ENCODE measurements at places on chromosomes 12 and 14.

DNA sequence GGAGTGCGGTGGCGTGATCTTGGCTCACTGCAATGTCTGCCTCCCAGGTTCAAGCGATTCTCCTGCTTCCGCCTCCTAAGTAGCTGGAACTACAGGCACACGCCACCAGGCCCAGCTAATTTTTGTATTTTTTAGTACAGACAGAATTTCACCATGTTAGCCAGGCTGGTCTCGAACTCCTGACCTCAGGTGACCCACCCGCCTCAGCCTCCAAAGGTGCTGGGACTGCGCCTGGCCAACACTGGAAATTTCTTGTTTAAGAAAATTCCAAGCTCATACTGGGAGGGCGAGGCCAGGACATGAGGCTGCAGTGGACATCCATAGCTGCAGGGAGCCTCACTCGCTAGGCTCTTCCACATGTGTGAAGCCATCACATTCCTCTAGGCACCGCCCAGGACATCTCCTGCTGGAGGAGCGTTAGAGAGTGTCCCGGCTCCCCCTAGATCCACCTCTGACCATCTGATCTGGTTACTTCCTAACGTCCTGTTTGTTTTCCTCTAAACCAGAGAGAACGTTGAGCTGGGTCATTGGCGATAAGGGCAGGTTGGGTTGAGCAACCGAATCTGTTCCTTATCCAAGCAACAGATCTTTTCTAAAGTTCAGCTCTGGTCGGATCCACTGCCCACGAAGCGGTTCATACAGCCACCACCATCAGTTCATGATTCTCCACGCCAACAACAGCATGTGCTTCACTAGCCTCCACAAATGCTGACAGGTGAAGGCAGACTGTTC is 108.2 kb upstream of the MED13L start:
- DNase-seq, result no peak

- DNase-seq, result no peak
These were observed 106.6 kb upstream of the NCOR2 start for GRCh38 chr12:124673801-124674617.

DNA sequence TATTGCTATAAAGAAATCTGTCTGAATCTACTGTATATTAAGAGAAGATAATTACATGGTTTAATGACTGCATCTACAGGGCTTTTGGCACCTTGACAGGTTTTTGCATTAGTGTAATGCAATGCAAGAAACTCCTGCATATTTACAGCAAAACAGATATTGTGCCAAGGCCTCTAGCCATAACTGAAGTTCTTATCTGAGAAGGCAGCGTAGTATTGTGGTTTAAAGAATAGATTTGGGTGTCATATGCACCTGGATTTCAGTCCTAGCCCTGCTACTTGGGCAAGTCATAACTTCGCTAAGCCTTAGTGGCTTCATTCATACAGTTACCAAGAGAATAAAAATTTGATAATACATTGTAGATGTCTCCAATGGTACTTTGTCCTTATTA is 350.1 kb downstream of the CCDC91 start:
- DNase-seq, result no peak

DNA sequence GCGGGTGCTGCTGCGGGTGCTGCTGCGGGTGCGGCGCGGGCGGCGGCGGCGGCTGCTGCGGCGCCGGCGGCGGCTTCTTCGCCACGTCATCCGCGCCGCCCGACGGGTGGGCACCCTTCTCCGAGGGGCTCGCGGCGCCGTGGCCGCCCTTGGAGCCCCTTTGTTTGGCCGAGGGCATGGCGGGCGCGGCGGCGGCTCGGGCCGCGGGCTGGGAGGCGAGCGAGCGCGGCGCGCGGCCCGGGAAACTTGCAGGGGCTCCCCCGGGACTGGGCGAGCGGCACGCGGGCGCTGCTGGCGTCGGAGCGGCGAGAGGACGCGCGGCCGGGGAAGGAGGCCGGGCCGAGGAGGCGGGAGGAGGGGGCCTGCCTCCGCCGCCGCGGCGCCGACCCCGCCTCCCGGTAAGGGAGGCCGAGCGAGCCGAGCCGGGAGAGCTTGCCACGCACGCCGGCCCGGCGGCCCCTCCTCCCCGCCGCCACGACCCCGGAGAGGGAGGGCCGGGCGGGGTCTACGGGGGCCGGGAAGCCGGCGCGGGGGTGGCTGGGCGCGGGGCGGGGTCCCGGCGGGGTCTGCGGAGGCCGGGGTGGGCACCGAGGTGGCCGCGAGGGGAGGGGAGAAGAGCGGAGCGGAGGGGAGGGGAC is at the start of gene CKAP4:
CKAP4 (minus strand) TSS at position 347 of the 638 bp plus-strand sequence; CDS start at position 178, 169 bp downstream.
- DNase-seq, result peak; percentile 44

DNA sequence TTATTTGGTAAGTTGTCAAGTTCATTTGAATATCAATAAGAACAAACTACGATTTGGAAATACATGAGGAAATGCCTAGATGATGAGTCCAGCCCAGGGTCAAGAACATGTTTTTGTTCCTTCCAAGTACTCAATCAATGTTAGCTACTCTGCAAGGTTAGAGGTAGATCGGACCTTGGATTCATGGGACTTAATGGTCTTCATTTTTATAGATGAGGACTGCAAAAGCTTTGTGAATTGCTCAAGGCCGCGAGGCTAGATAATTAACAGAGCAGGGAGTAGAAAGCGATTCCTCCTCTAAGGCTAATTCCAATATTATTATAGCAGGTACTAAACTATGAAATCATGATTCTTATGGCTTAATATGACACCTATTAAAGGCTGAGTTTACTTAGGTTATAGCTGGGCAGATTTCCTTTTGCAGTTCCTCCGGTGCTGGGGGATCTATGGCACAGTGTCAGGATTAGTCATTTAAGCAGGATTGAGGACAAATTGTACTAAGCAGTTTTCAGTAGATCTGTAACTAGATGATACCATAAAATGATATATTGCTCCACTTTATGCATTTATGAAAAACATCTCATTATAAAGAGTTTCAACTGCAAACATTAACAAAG is 19.8 kb downstream of the NR1H4 start:
- DNase-seq, result no peak

DNA sequence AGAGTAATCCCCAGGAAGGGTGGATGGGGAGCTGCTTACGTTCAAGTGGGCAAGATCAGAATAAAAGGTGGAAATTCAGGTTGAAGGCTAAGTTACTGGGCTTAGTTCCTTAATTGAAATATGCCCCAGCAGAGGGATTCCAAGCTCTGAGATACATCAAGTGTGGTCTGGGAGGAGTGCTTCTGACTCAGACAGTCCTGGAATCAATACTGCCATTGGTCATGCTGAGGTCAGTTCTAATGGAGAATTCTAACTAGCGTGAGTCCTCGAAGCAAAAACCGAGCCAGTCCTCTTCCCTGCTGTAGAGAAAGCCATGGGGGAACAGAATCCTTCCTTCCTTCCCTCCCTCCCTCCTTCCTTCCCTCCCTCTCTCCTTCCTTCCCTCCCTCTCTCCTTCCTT is 39.9 kb downstream of the NOS1 start:
- DNase-seq, result no peak

- DNase-seq, result peak; percentile 5
These were observed at the start of gene NTN4 for GRCh38 chr12:95790033-95790916. Gene NTN4, minus strand, starts transcription at chr12:95790764. Its CDS starts 455 bp downstream, at chr12:95790309.

- DNase-seq, result no peak
These were observed 112.2 kb downstream of the DYRK2 start for GRCh38 chr12:67760586-67761275.

DNA sequence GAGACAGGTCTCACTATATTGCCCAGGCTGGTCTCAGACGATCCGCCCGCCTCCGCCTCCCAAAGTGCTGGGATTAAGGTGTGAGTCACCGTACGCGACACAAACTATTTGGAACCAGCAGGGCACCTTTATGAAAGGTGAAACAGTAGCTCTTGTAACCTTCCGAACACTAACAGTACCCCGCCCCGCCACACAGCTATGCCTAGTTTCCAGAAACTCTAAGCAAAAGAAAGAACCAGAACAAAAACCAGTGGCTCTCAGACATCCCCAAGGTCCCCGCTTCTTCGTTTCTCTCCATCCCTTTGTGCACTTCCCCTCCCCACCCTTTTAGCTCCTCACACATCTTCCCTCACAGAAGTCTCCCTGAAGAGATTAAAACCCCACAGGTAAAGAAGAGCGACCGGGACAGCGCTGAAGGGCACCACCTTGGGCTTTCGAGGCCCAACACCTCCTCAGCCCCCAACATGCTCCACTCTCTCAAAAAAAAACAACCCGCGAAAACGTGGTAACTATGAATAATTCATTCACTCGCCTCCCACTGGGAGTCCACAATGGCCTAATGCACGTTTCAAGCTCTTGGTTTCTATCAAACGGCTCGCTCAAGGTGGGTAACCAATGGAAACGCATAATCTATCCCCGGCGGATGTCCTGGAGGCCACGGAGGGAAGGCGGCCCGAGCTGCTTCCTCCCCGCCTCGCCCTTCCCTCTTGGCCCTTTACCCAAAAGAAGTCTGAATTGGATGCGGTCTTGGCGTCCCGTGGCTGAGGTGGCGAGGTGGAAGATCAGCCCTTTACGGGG is 877 bp downstream of the BAG5 start:
- peak; percentile 26 for DNase-seq

DNA sequence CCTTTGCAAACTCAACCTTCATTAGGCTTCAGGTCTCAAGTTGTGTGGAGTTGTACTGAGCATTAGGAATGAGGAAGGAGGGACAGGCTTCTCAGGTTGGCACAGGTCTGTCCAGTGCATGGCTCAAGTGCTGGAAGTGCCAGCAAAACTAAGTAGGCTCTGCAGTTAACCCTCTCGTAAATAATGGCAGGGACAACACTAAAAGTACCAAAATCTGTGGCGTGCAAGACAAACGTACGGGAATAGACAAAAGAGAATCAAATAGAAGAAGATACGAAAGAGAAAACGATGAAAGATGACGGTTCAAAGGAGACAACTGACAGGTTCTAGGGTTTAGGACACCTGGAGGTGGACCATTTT is 612 bp downstream of the TRAPPC6B start:
- DNase-seq, result no peak

- DNase-seq, result no peak
These were observed 73.5 kb downstream of the LIN7A start for GRCh38 chr12:80864046-80864735.

DNA sequence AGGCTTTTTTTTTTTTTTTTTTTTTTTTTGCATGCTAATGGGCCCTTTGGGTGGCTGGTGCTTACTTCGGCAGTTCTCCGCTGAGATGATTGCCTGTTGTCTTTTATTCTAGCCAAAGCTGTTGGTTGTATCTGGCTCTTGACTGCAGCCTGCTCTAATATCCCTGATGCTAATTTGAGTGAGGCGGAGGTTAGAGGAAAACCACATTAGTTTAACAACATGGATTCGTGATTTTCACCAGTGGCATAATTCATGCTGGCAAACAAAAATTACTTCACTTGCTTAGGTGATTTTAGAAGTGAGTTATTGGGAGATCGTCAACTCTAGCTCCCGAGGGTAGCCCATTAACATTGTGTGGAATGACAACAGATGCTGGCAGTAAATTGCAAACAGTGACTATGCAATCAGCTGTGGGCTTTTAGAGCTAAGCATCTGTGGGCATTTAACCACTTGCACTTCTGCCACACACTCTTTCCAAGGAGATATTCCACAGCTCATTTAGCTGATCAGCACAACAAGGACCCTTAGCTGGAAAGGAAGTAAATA is 97.6 kb upstream of the ZDHHC17 start:
- DNase-seq, result no peak

DNA sequence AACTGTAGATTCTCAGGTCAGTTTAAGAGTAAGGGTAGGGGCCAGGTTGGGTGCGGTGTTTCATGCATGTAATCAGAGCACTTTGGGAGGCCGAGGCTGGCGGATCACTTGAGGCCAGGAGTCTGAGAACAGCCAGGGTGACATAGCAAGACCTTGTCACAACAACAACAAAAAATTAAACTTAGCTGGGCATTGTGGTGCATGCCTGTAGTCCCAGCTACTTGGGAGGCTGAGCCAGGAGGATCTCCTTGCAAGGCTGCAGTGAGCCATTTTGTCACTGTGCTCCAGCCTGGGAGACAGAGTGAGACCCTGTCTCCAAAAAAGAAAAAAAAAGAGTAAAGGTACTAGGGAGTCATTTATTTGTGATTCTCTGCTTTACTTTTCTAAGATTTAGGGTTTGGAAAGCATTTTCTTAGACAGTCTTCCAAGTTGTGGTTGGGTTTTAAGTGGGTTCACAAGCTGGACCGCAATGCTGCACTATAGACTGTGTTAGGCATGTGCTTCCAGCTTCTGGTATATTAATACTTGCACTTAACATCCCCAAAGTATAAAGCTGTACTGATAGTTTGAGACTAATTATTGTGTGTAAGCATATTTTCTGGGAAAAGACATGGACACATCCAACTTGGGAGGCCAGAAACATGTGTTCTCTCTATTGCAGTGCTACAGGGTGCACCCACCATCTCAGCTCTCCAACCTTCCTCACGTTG is 49.1 kb upstream of the HECTD1 start:
- no peak for DNase-seq

DNA sequence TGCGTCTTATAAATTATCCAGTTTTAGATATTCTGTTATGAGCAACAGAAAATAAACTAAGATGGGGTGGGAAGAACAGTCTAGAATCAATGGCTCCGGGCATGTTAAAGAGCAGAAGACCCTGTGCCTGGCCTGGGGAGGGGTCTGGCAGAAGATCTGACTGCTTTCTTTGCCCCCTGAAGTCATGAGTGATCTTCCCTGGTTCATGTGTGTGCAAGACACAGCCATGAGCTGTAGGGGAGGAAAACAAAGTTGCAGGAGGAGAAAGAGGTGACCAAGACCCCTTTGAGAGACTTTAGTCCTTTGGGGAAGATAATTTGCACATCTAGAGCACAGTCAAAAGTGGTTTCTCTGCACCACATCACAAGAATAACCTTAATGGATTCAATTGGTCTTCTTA is 4.8 kb downstream of the LACRT start:
- DNase-seq, result no peak

DNA sequence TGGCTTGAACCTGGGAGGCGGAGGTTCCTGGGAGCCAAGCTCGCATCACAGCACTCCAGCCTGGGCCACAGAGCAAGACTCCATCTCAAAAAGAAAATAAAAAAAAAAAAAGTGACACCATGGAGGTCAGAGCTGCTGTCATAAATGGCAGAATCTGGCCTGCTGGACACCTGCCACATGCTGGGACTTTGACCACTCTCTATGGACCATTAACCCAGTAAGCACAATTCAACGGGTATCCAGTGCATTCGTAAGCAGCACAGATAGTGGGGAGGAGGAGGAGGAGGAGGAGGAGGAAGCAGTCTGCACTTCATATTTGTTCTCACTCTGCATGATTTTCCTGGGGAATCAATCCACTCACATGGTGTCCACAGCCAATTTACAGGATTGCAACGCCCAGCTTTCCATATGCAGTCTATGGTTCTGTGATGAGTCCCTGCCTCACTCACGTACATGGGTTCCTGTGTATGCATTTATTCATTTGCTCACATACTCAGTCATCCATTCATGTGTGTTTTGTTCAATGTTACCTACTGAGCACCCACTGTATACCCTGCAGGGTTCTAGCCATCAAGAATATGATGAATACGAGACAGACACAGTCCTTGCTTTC is 326.8 kb downstream of the GLT1D1 start:
- DNase-seq, result no peak

- DNase-seq, result no peak
These were observed 1.9 kb downstream of the SLC6A15 start for GRCh38 chr12:84910549-84911241.

DNA sequence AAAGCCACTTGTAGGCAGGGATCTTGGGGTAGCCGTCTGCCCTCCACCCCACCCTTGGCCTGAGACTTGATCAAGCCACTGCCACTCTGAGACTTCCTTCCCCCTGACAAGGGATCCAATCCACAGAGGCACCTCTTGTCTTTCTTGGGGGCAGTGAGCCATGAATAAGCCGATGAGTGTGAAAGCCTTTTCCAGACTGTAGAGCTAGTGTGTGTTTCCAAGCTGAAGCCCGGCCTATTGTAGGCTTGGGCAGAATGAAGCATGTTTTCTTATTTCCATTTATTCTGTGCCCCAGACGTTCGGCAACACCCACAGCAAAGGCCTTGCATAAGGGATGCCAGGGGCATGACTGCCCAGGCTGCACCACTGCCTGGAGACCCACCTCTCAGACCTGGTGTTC is 991.6 kb downstream of the BCL11B start:
- DNase-seq, result no peak
